ENCODE measurements at places on chromosomes 2 and 18.

- no peak for DNase-seq
These were observed 4.0 kb downstream of the NT5DC4 start for GRCh38 chr2:112724591-112725525.

DNA sequence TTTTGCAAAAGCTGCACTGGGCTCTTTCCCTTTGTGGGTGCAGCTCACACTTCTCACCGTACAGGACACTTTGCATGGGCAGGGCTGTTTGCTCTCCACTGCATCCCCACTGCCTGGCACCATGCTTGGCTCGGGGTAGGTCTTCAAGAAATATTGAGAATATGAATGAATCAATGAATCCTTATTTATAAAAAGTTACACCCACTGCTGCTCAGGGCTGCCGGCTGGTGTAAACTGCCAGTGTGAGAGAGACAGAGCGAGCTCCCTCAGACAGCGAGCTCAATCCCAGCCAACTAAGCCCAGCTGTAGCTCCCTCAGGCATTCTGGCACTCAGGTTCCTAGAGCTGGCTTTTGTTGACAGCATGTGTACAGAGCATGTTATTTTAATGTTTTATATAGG, 3.4 kb downstream of the TMEM185B start:
- DNase-seq: no peak

GRCh38 chr2:165436559-165436958, 32.9 kb upstream of the CSRNP3 start:
- no peak for DNase-seq

DNA sequence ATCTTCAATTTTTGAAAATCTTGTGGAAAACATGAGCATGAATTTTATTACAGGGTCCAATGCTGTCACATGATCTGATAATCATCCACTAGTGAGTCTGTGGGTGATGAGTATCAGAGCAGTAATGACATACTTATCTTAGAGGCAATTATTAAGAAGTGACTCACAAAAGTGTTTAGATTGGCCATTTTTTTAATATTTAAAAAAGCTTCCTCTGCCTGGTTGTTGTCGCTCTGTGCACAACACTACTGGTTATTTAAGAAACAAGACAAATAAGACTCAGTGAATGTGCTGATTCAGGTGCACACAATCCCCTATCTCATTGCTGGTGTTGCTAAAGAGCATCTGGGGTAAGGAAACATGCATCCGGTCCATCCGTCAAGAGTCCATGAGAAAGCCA, 665.8 kb upstream of the ZEB2 start:
- DNase-seq: no peak

DNA sequence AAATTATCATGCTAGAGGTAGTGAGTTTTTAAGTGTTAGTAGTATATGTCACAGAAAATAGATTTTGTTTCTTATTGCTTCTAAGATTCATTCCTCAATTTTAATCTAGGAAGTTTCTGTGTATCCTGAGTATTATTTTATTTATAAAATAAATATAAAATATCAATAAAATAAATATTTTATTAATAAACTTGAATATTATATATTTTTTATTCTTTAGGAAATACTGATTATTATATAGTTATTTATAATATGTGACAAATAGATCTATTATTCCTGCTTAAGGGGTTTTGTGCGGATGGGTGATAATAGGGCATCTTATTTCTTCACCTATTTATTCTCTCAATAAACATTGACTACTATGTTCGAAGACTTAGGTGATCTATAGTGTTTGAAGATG, 191.0 kb downstream of the ZNF407 start:
- no peak for DNase-seq

DNA sequence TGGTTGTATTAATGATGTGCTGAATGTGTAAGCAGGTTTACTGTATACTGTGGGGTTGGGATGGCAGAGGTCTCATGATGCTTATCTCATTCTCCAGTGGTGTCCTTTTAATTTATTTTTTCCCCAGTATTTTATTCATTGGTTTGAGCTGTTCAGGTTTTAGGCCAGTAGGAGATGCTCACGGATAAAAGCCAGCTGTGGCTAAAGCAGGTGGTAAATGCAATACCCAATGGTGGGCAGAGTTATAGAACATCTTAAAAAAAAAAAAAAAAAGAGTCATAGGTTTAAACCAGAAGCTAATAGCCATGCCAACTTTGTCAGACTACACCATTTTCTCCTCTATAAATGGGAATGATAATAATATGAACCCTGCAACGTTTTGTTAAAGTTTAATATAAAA, 57.8 kb upstream of the NEUROD1 start:
- no peak for DNase-seq

DNA sequence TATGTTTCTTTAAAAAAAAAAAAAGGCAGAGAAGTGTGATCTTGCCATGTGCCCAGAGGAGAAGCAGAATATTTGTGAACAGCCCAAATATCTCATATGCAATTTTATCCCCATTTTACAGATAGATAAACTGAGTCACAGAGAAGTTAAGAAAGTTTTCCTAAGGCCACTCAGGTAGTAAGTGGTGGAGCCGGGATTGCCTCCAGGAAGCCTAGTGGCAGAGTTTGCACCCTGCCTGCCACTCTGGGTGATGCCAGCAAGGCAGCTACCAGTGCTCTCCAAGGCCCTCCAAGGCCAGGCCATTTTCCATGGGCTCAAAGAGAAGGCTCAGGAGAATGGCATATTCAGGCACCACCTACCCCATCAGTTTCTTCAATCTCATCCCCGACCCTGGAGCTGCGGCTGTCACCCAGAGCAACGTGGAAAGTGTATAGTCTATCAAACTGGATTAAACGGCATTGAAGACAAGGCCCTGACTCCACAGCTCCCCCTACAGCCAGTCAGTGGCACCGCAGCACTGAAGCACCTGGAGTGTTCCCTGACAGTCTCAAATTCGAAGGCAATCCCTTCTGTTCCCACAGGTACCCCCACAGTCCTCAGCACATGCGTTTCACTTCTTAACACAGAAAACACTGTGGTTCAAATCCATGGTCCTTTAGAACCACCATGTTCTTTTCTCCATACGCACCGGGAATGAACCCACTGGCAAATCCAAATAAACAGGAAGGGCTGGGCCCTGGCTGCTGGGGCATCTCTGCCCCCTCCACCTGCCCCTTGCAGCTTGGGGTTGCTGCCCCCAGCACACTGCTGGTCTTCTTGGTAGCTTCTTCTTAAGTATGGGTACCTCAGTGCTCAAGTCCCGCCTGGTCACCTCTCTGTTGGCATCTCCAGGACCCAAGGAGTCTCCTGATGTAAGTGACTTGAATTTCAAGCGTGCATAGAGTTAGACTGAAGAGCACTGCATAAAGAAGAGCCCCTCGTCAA, 175.3 kb downstream of the INHBB start:
- DNase-seq: peak; percentile 30

- DNase-seq: no peak
These were observed 11.9 kb upstream of the B3GNT7 start for GRCh38 chr2:231383416-231384108.

GRCh38 chr2:112597537-112598322, 13.3 kb downstream of the CHCHD5 start:
- DNase-seq: no peak

- DNase-seq: no peak
These were observed 26.7 kb upstream of the TGFA start for GRCh38 chr2:70580352-70580751.

DNA sequence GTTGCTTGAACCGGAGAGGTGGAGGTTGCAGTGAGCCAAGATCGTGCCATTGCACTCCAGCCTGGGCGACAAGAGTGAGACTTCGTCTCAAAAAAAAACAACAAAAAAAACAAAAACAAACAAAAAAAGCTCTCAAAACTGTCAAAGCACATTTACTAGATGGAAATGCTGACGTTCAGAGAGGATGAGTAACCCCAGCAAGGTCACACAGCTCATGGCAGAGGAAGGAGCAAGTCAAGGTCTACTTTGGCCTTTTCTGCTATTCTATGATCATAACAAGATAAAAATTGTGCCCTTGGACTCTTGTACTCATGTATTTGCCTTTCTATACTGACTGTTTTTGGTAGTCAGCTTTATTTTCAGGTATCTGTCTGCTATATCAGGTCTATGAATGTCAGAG, 109.5 kb downstream of the ARL6IP6 start:
- DNase-seq: no peak

- DNase-seq: no peak
These were observed 51.2 kb downstream of the CHMP3 start for GRCh38 chr2:86512034-86512433.

GRCh38 chr2:13137679-13138078, 420.9 kb downstream of the TRIB2 start:
- DNase-seq: no peak

DNA sequence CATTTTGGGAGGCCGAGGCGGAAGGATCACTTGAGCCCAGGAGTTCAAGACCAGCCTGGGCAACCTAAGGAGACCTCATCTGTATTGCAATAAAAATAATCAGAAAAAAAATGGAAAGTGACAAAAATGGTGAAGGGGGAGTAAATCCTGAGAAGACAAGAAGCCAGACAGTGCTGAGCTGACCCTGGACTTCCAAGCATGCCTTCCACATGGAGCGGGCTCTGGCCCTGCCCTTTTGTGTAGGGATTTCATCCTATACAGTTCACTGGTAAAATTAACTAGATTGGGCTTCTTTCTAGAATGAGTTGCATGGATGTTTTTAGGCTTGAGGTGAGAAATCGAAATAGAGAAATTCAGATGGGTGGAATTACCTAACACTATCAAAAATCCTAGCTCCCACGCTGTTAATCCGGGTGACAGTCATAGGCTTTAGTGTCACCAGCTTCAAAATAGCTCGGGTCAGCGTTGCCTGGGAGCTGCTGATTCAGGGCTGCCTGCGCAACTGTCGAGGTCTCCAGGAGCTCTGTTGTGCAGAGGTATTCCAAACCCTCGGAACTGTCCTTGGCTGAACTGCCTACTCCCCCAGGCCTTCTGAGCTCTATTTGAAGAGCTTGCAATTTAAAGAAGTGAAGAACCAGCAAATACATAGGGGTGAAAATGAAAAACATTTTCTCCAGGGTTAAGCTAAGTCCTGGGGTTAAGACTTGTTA, 21.5 kb upstream of the ZNF532 start:
- no peak for DNase-seq

- DNase-seq: peak; percentile 43
These were observed 114.2 kb downstream of the FHOD3 start for GRCh38 chr18:36411745-36412168.

- DNase-seq: peak; percentile 7
These were observed 190.4 kb downstream of the KIAA1328 start for GRCh38 chr18:37019157-37019827.

GRCh38 chr2:54803783-54804751, 80.6 kb downstream of the EML6 start:
- peak; percentile 50 for DNase-seq

- no peak for DNase-seq
These were observed 60.5 kb downstream of the MAP4K4 start for GRCh38 chr2:101758001-101758400.

GRCh38 chr2:8191427-8191826, 490.4 kb upstream of the ID2 start:
- no peak for DNase-seq

GRCh38 chr2:58967736-58968135, 726.6 kb upstream of the FANCL start:
- DNase-seq: no peak

DNA sequence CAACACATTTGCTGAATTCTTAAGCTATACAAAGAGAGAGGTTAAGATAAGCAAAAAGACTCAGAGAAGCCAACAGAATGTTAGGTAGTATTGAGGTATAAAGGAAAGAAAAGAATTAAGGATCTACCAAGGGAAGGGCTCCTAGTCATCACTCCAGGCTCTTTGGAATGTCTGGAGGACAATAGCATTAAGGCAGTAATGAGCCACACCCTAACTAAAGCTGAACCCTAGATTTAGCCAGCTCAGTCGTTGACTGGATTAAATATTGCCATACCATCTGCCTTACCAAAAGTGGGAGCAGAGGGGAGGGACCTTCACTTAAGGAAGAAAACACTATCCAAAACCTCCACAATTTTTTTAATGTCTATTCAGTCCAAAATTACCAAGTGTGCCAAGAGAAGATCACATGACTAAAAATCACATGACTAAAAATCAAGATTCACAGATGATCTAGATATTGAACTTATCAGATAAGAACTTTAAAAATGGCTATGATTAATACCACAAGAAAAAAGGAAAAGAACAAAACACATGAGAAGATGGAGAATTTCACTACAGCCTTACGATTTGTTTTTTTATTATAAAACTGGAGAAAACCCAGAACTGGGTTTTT, 59.7 kb downstream of the EXOC6B start:
- DNase-seq: no peak

- DNase-seq: no peak
These were observed 157.7 kb downstream of the ANTXR1 start for GRCh38 chr2:69170661-69171060.

- no peak for DNase-seq
These were observed 52.8 kb downstream of the MARCO start for GRCh38 chr2:118994778-118995177.

DNA sequence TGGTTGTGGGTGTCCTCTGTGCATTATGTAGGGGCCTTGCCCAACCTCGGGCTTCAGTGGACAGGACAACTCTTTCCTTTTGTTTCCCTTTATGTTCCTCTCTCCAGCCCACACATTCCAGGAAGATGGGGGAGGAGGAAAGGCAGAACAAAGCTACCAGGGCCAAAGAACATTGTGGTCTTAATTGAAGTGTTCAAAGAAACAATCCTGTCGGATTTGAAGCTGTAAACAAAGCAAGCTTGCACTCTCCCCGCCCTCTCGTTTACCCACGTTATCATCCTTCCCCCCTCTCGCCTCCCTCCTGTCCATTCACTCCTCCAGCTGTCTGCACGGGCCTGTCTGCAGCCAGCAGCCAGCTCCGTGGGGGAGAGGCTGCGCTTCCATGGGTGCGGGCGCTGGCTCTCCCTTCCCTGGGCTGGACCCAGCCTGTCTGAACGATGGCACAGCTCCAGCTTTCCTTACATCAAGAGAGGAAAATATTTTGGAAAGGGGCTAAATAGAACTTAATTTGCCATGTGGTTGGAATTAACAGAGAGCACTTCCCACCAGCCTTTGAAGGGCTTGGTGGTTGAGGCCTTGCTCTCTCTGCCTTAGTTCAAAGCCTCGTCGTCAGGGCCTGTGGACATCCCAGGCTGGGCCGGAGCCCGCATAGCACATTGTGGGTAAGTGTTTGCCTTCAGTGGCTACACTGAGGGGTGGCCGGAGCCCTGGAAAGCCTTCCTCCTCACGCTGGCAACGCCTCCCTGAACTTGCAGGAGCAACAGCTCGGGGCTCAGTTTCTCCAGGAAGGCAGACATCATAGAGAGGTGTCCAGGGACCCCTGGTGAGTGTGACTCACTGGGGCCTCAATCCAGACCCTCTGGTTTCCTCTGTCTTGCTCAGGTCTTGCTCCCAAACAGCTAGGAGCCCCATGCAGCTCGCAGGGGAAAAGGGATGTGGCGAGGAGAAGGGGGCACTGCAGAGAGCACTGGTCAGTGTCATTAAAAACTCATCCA, 60.6 kb upstream of the HS6ST1 start:
- DNase-seq: peak; percentile 10

DNA sequence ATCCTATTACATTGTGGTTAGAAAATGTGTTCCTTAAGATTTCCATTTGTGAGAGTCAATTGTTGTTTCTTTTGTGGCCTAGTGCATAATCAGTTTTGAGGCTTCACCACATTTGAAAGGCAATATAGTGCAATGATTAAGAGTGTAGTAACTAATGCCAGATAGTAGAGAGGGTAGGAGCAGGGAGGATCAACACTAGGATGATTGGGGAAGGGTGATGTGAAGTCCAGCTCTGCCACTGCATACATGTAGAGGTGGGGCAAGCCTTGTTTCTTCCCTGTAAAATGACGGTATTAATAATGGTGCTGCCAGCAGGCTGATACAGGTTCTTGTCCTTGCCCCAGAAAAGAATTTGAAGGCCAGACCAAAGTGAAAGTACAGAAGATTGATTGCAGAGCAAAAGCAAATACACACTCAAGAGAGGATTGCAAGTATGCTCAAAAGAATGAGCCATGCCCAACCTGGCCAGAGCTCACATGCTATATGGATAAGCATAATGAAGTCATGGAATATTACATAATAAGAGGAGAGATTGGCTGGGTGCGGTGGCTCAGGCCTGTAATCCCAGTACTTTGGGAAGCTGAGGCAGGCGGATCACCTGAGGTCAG, 8.0 kb downstream of the SP100 start:
- DNase-seq: no peak

Measured in BE2C (cell line).